ENCODE measurements at places on chromosomes 2 and 18.
A peak's percentile ranks its signal among the peaks of the same experiment; 100 is the strongest.

GRCh38 chr2:102245266-102246151 is 58.7 kb downstream of the IL1RL2 start:
- peak; percentile 66 for DNase-seq

DNA sequence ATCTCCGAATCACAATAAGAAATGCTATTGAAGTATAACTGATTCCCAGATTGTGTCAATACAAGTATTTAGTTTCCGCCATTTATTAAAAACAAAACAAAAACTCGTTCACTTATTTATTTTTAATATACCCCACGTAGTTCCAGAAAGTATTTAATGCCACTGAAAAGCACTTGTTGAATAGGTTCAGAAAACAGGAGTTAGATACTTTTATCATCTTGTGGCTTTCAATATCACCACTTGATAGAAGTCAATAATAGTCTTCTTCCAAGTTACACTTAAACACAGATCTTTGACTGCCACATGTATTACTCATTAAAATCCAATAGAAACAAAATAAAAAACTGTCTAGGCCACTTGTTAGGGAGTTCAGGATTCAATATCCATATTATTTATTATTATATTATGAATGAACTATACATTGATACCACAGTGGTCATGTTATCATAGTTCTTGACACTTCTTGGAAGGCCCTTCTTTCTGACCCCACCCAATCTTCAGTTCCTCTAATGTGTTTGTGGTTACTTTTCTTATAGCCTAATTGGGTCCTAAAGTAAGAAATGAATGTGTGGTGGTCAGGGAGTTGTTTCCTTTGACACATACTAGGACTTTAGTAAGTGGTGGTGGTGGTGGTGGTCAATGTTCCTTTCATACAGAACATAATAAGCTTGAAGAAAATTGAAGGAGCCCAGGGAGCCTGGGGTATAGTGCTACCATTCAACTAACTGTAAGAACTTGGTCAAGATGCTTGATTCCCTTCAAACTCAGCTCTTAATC is 221.3 kb upstream of the ITGA4 start:
- no peak for DNase-seq

GRCh38 chr2:85291425-85292023 is 36.3 kb downstream of the TGOLN2 start:
- no peak for DNase-seq

DNA sequence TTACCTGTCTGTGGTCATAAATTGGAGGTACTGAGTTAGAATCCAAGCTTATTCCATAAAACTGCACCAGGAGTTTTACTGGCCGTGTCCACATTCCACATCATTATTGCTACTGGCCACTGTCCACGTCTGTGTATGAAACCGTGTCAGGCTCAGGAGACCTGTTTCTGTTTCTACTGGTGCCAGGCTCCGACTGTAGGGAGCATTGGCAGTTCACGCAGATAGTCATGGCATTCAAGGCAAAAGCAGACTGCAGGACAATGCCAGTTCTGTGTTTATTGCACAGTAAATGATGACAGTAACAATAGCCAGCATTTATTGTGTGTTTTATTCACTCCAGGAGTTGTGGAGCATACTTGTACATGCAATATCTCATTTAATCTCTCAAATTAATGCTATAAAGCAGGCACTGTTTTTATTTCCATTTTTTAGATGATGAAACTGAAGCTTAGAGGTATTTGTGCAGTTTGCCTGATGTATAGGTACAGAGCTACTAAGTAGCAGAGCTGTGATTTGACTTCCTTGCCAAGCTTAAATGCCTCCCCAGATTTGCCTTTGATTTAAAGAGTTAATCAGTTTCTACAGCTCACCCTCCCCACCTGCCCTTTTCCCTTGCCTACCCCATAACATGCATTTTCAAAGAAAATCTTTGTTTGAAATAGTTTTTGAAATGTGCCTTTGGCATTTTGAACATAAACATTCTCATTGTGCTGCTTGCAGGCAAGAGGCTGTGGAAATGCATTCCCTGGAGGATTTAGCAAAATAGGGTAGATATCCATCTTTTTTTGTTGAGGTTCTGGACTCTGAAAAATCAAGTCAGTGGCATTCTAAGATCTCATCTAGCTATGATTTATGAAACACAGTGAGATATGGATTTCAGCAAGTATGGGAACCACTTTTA is 55.5 kb downstream of the MAP4K4 start:
- no peak for DNase-seq

GRCh38 chr18:40055262-40055661 is 1899.8 kb upstream of the PIK3C3 start:
- no peak for DNase-seq

DNA sequence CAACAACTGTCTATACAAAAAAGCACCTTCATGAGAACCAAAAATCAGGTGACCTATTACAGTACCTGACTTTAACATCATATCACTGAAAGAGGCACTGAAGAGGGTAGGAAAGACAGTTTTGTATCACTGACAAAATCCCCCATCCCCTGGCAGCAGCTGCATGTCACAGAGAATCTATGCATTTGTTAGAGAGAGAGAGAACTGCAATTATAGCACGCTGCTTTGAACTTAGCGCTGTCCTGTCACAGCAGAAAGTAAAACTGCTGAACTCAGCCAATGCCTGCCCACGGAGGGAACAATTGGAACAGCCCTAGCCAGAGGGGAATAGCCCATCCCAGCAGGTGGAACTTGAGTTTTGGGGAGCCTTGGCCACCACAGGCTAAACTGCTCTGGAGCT is 75.1 kb upstream of the NOL4 start:
- no peak for DNase-seq

GRCh38 chr2:86315084-86315483 is 22.3 kb downstream of the REEP1 start:
- no peak for DNase-seq

DNA sequence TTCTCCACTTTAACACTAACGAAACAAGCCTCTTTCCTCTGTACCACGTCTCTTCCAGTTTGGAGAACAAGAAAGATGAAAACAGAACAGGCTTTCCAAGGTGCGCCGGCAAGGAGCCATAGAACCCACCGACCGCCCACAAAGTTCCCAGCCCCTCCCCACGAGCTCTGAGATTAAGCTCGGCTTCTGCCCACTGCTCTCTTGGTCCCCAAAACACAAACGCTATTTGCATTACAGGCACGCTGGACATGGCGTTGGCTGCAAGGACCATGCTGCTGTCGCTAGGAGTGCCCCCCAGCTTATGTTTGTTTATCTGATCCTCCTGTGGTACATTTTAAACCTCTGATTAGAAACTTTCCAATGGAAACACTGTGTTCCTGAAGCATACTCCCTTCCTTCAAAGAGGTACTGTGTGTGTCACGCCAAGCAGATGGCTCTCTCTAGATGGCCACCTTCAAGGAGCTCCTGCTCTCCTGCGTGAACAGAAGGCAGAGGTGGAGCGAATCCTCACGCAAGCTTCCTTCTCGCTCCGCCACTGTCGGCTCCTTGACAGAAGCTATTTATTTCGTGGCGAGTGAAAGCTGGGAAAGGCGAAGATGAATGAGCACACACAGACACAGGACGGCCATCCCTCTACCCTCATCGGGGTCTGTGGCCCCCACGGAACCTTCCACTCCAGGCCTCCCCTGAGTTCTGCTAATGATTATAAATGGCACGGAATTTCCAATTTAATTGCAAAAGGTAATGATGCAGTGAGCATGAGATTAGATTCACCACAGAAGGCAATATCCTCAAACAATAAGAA is 166.2 kb downstream of the EIPR1 start:
- no peak for DNase-seq

GRCh38 chr2:238174701-238175100 is 15.9 kb downstream of the ERFE start:
- DNase-seq: no peak

- peak; percentile 15 for DNase-seq
Observed at GRCh38 chr2:32553829-32554432, 73.9 kb upstream of the TTC27 start.

DNA sequence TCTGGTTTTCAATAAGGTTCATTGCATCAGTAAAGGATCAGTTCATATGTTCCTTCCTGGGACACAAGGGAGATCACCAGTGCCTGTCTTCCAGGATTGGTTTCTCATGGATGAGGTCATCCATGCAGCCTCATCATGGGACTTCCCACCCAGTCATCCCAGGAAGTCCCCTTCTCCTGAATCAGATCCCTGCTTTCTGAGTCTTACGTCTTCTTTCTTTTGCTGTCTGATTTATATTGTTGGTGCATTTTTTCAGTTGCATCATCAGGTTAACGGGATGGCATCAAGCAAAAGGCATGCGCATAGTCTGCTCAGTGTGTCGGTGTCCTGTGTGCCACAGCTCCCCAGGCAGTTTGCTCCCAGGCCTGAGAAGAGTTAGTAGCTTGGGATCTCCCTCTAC is 105.9 kb downstream of the SOX11 start:
- no peak for DNase-seq

Data from AG09319 (cell line).